ENCODE measurements at places on chromosomes 4 and X.

DNA sequence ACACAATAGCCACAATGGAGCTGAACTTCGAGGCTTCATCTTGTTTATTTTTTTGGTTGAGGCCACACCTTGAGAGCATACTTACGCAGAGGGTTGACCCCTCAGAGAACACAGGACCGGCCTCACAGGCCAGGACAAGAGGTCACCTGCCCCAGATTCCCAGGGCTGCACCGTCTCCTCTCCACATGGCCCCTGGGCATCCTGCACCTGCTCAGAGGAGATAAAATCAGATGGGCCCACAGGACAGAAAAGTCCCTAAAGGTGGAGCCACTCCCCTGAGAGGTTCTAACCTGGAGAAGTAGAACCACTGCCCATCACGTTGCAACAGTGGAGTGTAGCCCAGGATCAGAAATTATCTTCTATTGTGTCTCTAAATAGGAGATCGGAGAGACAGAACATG is 1.1 kb upstream of the CLDN24 start:
- DNase-seq: no peak

DNA sequence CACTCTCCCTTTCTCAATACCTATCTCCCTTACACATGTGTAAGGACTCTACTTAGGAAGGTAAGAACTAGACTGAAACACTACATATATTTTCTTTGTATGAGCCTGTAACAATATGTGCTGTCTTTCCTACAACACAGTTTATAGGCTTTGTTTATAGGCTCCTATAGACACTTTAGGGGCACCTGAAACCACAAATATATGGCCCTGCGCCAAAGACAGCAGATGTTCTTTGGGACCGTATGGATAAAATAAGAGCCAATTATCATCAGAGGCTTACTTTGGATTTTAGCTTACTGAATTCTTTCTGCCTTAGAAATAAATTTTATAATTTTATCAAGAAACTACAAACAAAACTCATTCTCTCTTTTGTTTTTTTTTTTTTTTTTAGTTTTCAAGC is 16.6 kb upstream of the CXCL3 start:
- DNase-seq: no peak

GRCh38 chrX:97787311-97787710 is 903.6 kb downstream of the RPA4 start:
- DNase-seq: no peak

GRCh38 chr4:182113779-182114178 is 129.4 kb upstream of the TENM3 start:
- no peak for DNase-seq

Data from stimulated activated CD4-positive, alpha-beta T cell treated with anti-CD3 and anti-CD28 coated beads, Interleukin-4, amount 100 ng/mL, for 4 hours (primary cell).